Neural crest cell (in vitro differentiated cells): ENCODE measurements at places on chromosomes 7 and 10. TPM values are rescaled to one million over a fixed set of nuclear protein-coding genes. Genes with fewer than 3 reads are reported as not detected.

DNA sequence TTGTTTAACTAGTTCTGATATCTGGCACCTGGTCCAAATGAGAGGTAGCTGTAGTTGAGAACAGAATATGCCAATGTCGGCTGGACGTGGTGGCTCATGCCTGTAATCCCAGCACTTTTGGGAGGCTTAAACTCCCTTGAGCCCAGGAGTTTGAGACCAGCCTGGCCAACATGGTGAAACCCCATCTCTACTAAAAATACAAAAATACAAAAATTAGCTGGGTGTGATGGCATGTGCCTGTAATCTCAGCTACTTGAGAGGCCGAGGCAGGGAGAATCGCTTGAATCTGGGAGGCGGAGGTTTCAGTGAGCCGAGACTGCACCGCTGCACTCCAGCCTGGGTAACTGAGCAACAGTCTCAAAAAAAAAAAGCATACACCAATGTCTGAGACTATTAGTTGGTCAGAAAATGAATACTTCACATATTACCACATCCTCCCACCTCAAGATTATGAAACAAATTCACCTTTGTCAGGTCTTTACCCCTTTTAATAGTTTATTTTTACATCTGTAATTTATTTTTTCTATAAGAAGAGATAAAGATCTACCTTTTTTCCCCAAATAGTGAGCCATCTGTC lies 38.8 kb downstream of the EPC1 start:
- H3K27ac ChIP-seq = no peak overlapping the region
- H3K4me3 ChIP-seq = no peak overlapping the region
- no peak for DNase-seq
- peaks cover 9% of the 10 kb centered on the region for H3K4me1 ChIP-seq

DNA sequence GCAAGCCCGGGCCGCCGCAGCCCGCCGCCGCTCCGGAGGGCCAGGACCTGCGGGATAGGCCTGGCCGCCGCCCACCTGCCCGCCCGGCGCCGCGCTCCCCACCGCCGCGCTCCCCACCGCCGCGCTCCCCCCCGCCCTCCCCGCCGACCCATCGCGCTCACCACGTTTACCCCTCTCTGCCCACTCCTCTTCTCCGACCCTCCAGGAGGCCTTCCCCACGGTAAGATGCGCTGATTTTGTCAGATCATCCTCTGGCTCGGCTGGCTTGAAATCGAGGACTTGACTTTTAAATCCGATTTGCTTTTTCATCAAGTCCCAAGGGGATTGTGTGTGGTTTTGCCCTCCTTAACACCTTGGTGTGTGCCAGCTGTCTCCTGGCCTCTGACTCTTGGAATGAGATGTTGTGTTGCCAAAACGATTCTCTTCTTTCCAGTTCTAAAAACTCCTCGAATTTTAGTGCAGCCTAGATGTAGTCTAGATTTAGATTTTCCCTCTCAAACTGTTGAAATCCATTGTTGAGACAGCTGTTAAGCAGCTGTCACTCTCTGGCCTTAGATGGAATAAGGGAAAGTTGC lies 738 bp downstream of the POM121 start:
- peak overlapping the region; percentile 97 for H3K4me3 ChIP-seq
- peak overlapping the region; percentile 96 for H3K27ac ChIP-seq
- peaks cover 14% of the 10 kb centered on the region for H3K36me3 ChIP-seq
- peaks cover 26% of the 10 kb centered on the region for H3K4me1 ChIP-seq
- no peak for DNase-seq

DNA sequence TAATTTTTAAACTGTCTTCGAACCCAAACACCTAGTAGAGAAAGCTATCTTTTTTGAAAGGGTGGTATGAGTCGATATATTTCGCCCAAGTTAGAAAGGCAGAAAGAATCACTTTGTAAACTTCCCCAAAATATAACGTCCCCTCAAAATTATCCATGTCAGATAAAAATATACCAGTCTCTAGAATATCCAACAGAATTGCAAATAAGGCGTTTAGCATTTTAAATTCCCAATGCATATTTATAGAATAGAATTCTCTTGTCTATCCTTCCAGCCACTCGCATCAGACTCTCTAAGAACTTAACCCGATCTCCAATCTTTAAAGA lies 2.1 kb downstream of the CTBP2 start:
- peak overlapping the region; percentile 99 for H3K4me3 ChIP-seq
- DNase-seq = no peak
- peaks cover 2% of the 10 kb centered on the region for H3K36me3 ChIP-seq
- peaks cover 64% of the 10 kb centered on the region for H3K4me1 ChIP-seq
- peaks cover 2% of the 10 kb centered on the region for H3K27me3 ChIP-seq

- DNase-seq = no peak
- H3K27me3 ChIP-seq = peaks cover 2% of the 10 kb centered on the region
- peaks cover 17% of the 10 kb centered on the region for H3K4me1 ChIP-seq
- peak overlapping the region; percentile 50 for H3K4me3 ChIP-seq
- H3K27ac ChIP-seq = no peak overlapping the region
- no peaks in the 10 kb centered on the region for H3K36me3 ChIP-seq
Observed at GRCh38 chr10:70890917-70891431, 2.6 kb upstream of the PCBD1 start.

- H3K4me3 ChIP-seq = no peak overlapping the region
- no peaks in the 10 kb centered on the region for H3K36me3 ChIP-seq
- no peaks in the 10 kb centered on the region for H3K27me3 ChIP-seq
Observed at GRCh38 chr10:102604439-102604841, 39.8 kb upstream of the TRIM8 start.

DNA sequence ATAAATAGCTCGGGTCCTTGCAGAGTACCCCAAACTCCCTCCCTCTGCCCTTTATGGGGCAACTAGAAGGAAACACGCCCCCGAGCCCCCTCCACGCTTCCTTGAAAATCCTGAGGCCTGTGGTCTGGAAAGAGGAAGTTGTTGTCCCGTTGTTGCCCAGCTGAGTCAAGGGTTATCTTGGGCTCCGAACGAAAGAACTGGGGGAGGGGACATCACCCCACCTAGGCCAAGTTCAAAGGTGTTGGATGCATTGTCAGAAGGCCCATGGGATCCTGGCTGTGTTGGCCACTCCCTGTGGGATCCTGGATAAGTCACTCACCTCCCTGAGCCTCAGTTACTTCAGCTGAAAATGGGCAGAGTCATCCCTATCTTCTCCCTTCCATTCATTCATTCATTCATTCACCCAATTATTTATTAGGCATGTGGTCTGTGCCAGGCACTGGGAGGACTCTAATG lies at the start of gene CCL24:
Gene CCL24 (minus strand): TSS at position 26 of the 456 bp plus-strand sequence. CDS start 91 bp downstream, outside the sequence.
- no peak within 1 kb of the TSS for H3K4me3 ChIP-seq
- DNase-seq = no peak

The SPDYE16 gene
- 0.35 TPM in 1 of 2 replicates, not detected in the other for total RNA-seq

The ITPRID1 gene
- not detected in 2 replicates for total RNA-seq
